Stomach (tissue), 19 donors: ENCODE measurements at places on chromosomes 7 and 10. TPM values are rescaled to one million over a fixed set of nuclear protein-coding genes. Genes with fewer than 3 reads are reported as not detected.
A peak's percentile ranks its signal among the peaks of the same experiment; 100 is the strongest.

Gene DDC
- total RNA-seq = 10.3 TPM

Gene HOXA9
- not detected for total RNA-seq

Gene SORBS1
- total RNA-seq = 457 TPM

DNA sequence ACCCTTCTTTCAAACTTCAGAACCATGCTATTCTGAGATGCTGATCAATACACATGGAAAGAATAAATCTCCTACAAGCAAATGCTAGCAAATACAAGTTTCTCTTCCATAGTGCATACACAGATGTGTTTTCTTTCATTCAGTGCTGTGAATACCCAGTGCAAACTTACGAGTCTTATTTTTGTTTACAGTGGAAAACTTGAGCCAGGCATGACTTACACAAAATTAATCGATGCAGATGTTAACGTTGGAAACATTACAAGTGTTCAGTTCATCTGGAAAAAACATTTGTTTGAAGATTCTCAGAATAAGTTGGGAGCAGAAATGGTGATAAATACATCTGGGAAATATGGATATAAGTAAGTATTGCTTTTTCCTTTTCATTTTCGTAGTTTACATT is 48.8 kb downstream of the PNLIPRP3 start:
- DNase-seq = peak; percentile 42

Gene GRM3
- total RNA-seq = not detected
